ENCODE measurements at places on chromosomes 2 and 18. TPM values are rescaled to one million over a fixed set of nuclear protein-coding genes. Genes with fewer than 3 reads are reported as not detected.

Gene NT5C1B
- total RNA-seq: not detected

Gene OXER1
- total RNA-seq: 0.14 TPM

DNA sequence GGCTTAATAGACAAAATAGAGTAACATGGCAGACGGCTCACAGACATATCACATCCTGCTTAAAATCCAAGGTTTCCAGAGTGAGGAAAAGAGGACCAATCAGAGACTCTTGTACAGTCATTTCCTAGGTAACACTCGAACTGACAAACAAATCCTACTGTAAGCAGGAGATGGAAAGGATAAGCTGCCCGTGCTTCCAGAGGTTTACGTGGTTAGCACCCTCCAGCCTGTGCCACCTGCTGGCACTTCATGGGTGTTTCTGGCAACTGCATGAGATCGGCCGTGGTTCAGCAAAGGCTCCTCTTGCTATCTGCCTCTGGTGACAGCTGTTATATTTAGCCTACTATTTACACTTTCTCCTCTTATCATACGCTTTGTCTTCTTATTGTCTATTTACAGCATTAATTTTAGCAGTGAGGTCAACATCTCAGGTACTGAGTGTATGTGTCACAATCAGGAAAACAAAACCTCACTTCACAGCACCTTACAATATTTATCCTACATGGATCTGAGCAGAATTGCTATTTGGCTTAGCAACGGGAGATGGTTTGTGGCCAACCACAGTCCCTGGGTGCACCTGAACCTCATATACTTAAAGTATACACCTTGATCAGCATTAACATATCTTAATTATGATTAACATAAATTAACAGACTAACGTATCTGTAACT, 226.9 kb downstream of the TMEM163 start:
- H3K27ac ChIP-seq: no peak overlapping the region
- no peak overlapping the region for H3K4me3 ChIP-seq
- H3K4me1 ChIP-seq: no peaks in the 10 kb centered on the region

- peaks cover 2% of the 10 kb centered on the region for H3K4me1 ChIP-seq
- H3K27ac ChIP-seq: no peak overlapping the region
- H3K36me3 ChIP-seq: no peaks in the 10 kb centered on the region
These were observed 210.6 kb downstream of the TFCP2L1 start for GRCh38 chr2:121074293-121074932.

- no peak overlapping the region for H3K4me3 ChIP-seq
- no peak overlapping the region for H3K27ac ChIP-seq
- H3K4me1 ChIP-seq: no peaks in the 10 kb centered on the region
- no peak for DNase-seq
- no peaks in the 10 kb centered on the region for H3K27me3 ChIP-seq
These were observed 741.1 kb upstream of the SALL3 start for GRCh38 chr18:78238404-78239089.

All from activated CD4-positive, alpha-beta T cell treated with anti-CD3 and anti-CD28 coated beads for 36 hours (primary cell).